ENCODE measurements at places on chromosomes 16 and 17. TPM values are rescaled to one million over a fixed set of nuclear protein-coding genes. Genes with fewer than 3 reads are reported as not detected.

SYCE1L gene
- 1.1 TPM for polyA plus RNA-seq

NXPH3 gene
- not detected for polyA plus RNA-seq

TSPAN10 gene
- polyA plus RNA-seq: 0.36 TPM

KRT40 gene
- polyA plus RNA-seq: not detected

CDK5R1 gene
- polyA plus RNA-seq: 3.8 TPM

SLC5A10 gene
- 0.79 TPM for polyA plus RNA-seq

KRT25 gene
- polyA plus RNA-seq: not detected

TM4SF5 gene
- polyA plus RNA-seq: not detected

FBXW10 gene
- not detected for polyA plus RNA-seq

ZNF205 gene
- not detected for polyA plus RNA-seq

CCL3 gene
- polyA plus RNA-seq: 1.2 TPM

FNDC8 gene
- polyA plus RNA-seq: not detected

C1QTNF1 gene
- polyA plus RNA-seq: not detected

UMOD gene
- not detected for polyA plus RNA-seq

GDPD1 gene
- polyA plus RNA-seq: 2.6 TPM

KIF1C gene
- polyA plus RNA-seq: 15.0 TPM

PYDC1 gene
- not detected for polyA plus RNA-seq

ABCA9 gene
- polyA plus RNA-seq: not detected

GFAP gene
- 0.45 TPM for polyA plus RNA-seq

PRSS33 gene
- not detected for polyA plus RNA-seq

TP53TG3B gene
- not detected for polyA plus RNA-seq

TMEM204 gene
- 2.9 TPM for polyA plus RNA-seq

CD2BP2 gene
- 42.7 TPM for polyA plus RNA-seq

PRDM7 gene
- not detected for polyA plus RNA-seq

PRR35 gene
- polyA plus RNA-seq: not detected

CHRNE gene
- 0.89 TPM for polyA plus RNA-seq

SLC5A2 gene
- 0.94 TPM for polyA plus RNA-seq

RNU2-1 gene
- not detected for polyA plus RNA-seq

ALDH3A1 gene
- polyA plus RNA-seq: not detected

VMO1 gene
- not detected for polyA plus RNA-seq

MEIOC gene
- polyA plus RNA-seq: 0.18 TPM

NFATC2IP gene
- 29.6 TPM for polyA plus RNA-seq

CD300LG gene
- polyA plus RNA-seq: not detected

PRAC1 gene
- not detected for polyA plus RNA-seq

DNAAF1 gene
- not detected for polyA plus RNA-seq

ADAP2 gene
- polyA plus RNA-seq: 5.0 TPM

RPS2 gene
- 6,339 TPM for polyA plus RNA-seq

NR1D1 gene
- 3.6 TPM for polyA plus RNA-seq

ACSM2A gene
- polyA plus RNA-seq: not detected

All from IgD-negative memory B cell (primary cell).